ENCODE measurements at places on chromosomes 11 and 22.

GRCh38 chr11:68929135-68929534, 25.4 kb downstream of the IGHMBP2 start:
- DNase-seq: no peak

DNA sequence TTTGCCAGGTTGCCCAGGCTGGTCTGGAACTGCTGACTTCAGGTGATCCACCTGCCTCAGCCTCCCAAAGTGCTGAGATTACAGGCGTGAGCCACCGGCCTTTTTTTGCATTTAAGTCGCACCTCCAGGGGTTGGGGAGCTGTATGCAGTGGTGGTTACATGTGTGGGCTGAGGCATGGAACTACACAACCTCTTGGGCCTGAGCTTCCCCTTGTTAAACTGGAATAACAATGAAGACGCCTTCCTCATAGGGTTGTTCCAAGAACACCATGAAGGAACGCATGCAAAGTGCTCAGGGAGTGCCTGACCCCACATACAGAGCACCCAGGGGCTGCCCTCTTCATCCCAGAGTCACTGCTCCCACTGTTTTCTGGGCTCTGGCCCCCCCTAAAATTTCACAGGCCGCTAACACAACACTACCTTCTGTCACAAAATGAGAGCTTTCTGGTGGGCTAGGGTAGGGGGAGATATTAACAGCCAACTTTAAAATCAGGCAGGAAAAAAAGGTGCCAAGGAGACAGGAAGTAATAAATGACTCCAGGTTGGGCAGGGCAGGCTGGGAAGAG, 1.3 kb upstream of the FAM118A start:
- DNase-seq: no peak

DNA sequence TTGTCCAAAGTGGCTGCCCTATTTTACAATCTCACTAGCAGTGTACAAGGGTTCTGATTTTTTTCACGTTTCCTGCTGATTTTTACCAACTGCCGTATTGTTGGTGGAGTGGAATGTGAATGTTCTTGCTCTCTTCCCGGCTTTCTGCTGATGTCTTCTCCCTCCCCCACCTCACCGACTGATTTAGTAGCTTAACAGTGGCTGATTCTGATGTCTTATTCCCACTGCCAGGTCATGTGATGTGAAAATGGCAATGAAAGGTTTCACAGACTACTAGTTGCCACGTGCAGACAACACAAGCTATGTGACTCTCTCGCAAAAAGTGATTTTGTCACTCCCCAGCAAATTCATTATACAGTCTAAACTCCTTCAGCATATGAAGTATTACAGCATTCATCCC, 17.3 kb upstream of the NEU3 start:
- no peak for DNase-seq

DNA sequence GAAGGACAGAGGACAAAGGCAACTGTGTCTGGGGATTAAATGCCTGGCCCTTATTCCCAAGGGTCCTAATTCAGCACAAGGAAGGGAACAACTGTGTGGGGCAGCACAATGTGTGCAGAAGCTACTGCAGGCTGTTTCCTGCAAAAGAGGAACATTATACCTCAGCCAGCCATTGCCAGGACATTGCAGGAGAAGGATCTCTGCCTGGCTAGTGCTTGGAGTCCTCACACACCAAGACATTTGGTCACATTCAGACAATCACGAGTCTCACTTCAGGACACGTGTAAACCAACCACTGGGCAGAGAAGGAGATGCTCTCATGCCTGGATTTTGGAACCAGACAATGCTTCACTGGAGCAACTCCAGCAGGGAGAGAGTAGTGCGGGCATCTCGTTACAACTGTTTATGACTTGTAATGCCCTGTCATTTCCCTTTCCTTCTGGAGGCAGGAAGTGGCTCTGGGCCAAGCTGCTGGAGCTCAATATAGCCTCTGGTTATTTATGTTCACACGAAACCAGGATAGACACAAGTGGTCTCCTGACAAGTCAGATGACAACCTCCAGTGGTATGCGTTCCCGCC, 23.9 kb upstream of the ZC3H12C start:
- DNase-seq: no peak

- no peak for DNase-seq
Measured at GRCh38 chr11:94581926-94582325, 14.8 kb downstream of the PIWIL4 start.

DNA sequence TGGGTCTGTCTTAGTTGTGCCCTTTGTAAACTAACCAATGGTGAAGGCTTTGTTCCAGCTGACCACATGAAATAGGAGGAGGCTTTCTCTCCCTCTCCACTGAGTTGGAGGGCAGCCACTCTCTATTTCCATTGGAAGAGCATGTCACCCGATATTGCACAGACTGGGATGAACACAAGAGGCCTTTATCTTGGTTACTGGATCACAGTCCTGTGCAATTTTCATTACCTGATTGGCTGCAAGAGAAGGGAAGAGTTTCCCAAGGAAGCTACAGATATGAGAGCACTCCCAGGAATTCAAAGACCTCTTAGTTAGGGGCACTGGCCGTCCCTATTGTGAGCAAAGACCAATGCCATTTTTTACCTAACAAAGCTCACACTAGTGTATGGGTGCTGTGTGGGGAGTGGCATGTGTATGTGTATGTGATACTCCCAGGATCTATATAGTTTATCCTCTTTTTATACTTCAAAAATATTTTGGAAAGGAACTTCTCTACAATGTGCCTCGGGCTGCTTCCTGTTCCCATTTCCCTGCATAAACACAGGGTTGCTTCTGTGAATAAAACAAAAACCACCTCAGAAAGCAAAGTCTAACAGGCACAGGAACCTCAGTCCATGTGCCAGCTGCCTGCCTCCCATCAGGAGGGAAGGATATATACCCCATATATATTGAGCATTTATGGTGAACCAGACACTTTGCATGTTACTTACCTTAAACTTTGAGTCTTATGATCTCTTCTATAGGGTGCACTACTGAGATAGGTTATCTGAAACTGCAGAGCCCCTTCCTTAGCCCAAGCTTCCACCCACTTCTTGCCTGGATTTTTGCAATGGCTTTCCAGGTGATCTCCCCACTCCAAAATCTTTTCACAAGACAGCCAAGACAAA, 126.5 kb downstream of the RASSF10 start:
- peak; percentile 59 for DNase-seq

- DNase-seq: no peak
Measured at GRCh38 chr11:87134524-87135106, 96.9 kb downstream of the TMEM135 start.

DNA sequence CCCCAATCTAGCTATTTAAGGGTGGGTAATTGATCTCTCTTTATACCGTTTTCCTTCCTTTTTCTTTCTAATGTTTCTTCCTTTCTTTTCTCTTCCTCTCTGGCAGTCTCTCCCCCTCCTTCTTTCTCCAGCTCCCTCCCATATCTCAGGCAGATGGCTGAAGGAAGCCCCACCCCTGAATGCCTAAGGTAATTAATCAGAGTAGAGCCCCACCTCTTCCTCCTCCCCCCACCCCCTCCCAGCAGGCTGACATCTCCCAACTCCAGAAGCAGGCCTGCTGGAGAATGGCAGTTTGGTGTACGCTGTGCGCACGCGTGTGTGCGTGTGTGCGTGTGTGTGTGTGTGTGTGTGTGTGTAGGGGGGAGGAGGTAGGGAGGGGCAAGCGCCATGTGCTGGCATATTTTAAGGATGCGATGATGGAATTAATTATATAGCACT, 122.6 kb downstream of the APOL5 start:
- DNase-seq: peak; percentile 89

DNA sequence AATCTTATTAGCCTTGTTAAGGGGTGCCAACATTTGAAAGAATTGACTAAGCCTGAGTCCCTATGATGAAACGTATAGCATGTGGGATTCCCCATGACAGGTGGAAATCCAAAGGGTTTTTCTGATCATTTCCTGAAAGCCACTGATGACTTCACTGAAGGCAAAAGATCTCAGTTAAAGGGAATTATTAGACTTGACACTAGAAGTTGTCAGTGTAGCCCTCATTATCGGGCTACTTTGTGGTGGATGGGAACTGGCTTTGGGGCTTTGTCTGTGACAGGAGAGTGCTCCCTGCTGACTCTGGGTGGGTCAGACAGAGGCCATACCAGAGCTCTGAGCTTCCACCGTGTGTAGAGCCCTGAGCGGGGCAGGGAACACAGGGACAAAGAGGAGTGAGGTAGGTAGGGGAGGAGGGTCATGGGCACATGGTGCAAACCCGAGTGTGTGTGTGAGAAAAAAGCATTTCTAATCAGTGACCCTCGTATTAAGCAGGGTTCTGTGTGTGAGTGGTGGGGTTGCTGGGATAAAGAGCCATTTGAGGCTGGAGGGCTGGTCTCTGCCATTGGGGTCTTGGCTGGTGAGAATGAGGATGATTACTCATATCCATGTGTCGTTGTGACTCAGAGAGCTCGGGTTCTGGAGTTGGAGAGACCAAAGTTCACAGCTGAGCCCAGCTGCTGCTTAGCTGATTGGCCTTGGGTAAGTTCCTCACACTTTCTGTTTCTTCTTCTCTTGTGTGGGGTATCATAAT, 101.1 kb downstream of the GRIK4 start:
- no peak for DNase-seq

GRCh38 chr11:82981852-82982251, 80.3 kb downstream of the DDIAS start:
- DNase-seq: no peak

DNA sequence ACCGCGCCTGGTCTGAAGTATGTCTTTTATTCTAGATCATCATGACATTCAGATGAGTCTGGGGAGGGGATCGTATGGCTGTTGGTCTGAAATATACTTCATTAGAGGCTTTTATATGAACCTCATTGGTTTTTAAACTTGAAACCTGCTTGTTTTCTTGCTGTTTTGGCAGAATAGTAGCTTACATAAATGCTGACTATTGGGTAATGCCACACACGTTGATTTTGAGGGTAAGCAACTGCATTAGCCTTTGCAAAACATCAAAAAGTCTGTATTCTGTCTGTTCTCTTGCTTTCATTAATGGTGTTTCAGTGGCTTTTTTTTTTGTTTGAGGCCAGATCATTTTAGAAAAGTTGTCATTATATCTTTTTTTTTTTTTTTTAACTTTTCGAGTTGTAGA, 14.2 kb downstream of the PPME1 start:
- no peak for DNase-seq

DNA sequence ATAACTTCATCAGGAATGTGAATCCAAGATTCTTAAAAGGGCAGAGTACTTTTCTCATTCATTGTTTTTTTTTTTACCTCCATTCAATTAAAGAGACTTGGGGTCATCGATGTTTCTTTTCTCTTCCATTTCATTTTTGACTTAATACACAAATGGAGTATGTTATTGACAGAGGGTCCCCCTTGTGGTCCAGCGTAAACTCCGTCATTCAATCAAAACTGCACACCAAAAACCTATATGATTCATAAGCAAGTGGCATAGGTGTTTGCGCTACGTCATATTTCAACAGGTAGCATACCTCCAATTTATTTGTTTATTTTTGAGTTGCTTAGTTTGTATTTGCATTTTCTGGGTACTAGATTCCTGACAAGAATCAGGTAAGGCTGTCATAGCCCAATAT, 12.7 kb upstream of the FOLH1 start:
- DNase-seq: no peak

DNA sequence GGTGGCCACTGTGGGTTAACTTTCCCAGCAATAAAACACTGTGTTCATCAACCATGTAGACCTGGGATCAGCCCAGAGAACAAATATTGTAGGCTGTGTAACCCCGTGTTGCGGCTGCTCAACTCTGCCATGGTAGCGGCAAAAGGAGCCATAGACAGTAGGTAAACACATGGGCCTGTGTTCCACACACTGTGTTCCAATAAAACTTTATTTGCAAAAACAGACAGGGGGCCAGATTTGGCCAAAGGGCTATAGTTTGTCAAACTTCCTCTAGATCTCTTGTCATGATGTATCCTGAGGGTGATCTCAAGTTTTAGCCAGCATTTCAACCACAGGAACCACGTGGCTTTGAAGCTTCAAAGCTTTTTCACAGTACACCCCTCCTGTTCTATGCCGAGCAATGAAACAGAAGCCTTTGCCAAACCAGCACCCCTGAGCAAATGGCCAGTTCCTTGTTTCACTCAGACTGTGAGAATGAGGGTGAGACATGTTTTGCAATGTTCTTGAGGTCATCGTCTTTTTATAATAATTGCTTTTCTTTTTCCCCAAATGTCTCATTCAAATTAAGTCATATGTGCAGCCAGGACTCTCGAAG, 49.9 kb upstream of the FADD start:
- no peak for DNase-seq

GRCh38 chr11:8333376-8333775, 69.7 kb upstream of the LMO1 start:
- no peak for DNase-seq

DNA sequence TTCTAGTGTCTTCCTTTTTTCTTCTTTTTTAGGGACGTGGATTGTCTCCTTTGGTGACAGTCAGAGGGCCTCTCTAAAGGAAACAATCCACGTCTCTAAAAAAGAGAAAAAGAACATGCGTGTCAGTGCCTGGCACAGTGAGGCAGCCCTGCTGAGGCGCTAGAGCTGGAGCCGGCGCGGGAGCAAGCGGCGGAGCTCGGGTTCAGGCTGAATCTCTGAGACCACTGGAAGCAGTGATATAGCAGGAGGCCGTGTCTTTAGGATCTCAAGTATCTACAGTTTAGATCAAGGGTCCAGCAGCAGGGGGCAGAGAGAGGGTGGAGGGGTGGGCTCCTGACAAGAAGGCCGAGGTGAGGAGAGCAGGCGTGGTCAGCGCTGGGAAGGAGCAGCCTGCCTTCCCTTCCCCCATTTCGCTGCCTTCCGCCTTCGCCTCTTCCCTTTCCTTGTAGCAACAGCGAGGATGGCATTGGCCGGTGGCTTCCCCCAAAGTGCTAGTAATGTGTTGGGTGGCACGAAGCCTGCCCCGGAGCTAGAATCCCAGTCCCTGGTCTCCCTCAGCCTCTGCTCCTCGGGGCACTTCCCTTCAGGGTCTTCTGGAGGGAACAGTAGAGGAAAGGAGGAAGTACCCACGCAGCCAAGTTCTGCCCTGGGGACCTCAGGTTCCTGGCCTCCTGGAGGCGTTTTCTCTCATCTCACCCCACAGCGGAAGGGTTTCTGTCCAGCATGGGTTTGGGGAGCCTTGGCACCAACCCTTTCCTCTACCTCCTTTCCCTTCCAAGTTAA, 28.2 kb upstream of the RAB1B start:
- no peak for DNase-seq

GRCh38 chr11:108115500-108116140, 5.7 kb upstream of the ACAT1 start:
- peak; percentile 32 for DNase-seq

DNA sequence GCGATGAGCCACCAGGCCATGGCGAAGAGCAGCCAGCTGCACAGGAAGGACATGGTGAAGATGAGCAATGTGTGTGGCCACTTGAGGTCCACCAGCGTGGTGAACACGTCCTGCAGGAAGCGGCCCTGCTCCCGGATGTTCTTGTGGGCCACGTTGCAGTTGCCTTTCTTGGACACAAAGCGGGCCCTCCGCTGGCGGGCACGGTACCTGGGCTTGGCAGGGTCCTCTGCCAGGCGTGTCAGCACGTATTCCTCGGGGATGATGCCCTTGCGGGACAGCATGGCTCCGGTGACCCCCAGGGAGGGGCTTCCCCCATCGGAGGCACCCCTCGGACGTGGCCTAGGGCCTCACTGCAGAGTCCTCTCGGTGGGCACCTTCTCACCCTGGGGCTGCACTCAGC, 648 bp downstream of the KCNJ11 start:
- no peak for DNase-seq

- DNase-seq: no peak
Measured at GRCh38 chr11:115506954-115507675, 2.9 kb upstream of the CADM1 start.

- no peak for DNase-seq
Measured at GRCh38 chr11:112619106-112619505, 342.1 kb upstream of the NCAM1 start.

- DNase-seq: no peak
Measured at GRCh38 chr11:119340335-119341221, at the start of gene C1QTNF5. Gene C1QTNF5 (minus strand): TSS chr11:119340883. CDS start chr11:119340397, 486 bp downstream.
